ENCODE measurements at places on chromosomes 3 and 15.

DNA sequence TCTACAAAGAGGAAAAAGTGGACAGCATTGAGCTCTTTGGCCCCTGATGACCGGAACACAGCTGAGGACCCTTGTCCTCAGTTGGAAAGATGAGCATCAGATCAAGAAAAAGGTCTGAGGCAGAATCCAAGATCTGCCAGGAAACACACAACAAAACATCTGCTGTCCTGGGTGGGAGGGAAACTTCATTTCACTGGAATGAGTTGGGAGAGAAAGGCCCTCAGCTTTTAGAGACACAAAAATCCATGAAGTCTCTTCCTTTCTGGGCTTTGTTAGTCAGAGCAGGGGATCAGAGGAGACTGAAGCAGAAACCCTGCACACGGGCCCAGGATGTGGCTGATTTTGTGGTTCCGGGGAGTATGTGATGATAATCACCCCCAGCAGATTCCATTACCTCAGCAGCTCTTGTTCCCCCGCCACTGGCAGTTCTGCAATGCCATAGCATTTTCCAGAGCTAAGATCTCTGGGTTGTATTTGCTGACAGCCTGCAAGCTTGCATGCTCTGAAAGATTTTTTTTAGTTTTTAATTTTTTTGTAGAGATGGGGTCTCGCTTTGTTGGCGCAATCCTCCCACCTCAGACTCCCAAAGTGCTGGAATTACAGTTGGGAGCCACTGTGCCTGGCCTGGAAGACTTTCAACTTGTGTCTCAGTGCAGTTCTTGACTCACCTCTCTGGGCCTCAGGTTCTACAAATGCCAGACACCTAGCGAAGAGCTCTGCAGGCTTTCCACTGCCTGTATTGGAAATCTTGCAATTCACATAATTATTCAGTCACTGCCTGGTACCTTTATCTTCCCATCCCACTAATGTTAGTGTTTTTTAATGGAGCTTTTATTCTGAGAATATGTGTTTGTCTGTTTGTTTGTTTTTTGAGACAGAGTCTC, 5.8 kb upstream of the TATDN2 start:
- peak; percentile 42 for DNase-seq

- no peak for DNase-seq
Measured at GRCh38 chr3:186653984-186654383, 11.8 kb upstream of the HRG start.

GRCh38 chr3:127037418-127037841, 54.5 kb downstream of the PLXNA1 start:
- DNase-seq: no peak

GRCh38 chr15:32884146-32884545, 166.3 kb downstream of the GREM1 start:
- DNase-seq: no peak

- no peak for DNase-seq
Measured at GRCh38 chr15:89680282-89680873, 1.2 kb upstream of the PLIN1 start.

- no peak for DNase-seq
Measured at GRCh38 chr3:59392116-59392515, 342.3 kb upstream of the CFAP20DC start.

DNA sequence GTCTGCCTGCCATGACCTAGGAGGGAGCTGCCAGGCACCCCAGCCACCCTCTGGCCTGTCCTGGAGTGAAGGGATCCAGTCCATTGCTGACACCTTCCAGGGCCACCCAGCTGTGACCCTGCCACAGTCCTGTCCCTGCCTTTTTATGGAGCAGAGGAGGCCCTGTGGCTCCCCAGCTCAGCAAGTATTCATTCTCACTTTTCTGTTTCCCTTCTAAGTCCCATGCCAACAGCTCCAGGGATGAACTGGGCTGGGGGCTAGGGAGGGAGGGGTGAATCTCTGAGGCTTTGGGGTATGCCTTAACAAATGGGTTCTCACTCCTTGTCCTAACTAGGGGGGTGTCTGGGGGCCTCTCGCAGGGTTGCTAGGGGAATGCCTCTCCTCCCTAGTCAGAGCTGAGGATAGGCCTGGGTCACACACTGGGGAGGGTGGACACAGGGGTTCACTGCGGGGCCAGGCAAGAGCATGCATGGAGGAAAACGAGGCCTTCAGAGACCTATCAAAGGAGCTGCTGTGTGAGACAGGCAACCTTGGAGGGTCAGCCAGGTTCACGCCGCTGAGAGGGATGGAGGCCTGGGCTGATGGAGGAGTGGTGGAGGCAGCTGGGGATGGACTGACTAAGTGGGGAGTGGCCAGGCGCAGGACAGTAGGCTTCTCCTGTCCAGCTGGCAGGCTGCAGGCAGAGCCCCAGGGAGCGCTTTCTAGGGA, 31.8 kb downstream of the EPHB3 start:
- DNase-seq: no peak

- no peak for DNase-seq
Measured at GRCh38 chr15:48856942-48857341, 21.0 kb upstream of the EID1 start.

- DNase-seq: no peak
Measured at GRCh38 chr3:193843474-193844301, 250.7 kb downstream of the OPA1 start.

- DNase-seq: no peak
Measured at GRCh38 chr15:64112904-64113303, 17.1 kb downstream of the SNX1 start.

DNA sequence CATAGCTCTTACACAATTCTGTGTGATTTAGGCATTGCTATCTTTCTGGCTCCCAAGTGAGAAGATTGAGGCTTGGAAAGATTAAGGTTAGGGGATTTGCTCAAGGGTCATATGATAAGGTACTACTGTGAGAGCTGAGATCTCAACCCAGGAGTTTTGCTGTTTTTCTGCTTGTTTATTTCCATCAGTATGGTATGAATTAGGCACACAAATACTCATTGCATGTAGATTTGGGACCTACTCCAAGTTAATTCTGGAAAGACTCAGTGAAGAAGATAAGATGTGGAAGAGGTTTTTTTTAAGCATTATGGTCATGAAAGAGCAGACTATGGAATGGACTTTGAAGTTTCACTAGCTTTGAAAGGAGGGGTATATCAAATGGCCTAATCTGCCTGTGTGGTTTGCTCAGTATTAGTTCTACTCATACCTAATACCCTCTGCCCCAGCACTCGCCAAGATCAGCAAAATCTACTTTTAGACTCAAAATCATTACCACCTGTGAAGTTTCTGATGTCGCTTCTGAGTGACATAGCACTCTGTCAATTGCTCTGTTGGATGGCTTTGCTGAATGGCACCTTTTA, 12.5 kb downstream of the MBNL1 start:
- DNase-seq: no peak

DNA sequence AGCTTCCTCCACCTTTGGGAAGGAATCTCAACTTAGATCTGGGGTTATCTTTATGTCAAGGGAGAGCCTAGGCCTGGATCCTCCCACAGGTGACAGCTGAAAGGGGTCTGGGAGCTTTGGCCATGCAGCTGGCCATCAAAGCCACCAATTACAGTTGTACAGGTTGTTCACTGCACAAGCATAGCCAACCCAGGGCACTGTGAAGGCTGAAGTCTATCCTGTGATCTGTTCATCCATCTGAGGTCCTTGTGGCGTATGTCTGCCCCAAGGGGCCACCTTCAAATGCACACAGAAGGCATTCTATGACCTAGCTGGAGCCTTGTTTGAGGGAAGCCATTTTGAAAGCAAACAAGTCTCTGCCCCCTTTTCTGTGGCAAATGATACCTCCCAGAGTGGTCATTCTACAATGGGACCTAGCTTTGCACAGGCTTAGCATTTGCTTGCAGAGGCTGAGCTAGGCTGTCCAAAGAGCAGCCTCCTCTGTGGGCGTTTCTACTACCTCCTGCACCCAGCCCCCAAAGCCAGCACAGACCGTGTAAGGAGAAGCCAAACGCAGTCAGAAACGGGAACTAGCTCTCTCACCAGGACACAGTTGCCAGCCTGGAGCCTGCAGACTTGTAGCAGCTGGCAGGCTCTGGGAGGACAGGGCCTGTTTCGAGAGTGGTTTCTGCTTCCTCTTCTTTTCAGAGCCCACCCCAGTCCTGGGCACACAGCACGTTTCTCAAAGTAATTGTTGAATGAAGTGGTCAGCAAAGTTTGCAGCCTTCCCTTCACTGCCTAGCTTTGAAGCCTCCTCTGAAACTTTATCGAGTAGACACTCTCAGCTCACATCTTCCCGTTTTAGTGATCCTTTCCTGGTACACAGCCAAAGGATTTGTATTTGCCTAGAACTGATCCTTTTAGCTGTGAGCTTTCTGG, 157.3 kb upstream of the SMAD3 start:
- no peak for DNase-seq

DNA sequence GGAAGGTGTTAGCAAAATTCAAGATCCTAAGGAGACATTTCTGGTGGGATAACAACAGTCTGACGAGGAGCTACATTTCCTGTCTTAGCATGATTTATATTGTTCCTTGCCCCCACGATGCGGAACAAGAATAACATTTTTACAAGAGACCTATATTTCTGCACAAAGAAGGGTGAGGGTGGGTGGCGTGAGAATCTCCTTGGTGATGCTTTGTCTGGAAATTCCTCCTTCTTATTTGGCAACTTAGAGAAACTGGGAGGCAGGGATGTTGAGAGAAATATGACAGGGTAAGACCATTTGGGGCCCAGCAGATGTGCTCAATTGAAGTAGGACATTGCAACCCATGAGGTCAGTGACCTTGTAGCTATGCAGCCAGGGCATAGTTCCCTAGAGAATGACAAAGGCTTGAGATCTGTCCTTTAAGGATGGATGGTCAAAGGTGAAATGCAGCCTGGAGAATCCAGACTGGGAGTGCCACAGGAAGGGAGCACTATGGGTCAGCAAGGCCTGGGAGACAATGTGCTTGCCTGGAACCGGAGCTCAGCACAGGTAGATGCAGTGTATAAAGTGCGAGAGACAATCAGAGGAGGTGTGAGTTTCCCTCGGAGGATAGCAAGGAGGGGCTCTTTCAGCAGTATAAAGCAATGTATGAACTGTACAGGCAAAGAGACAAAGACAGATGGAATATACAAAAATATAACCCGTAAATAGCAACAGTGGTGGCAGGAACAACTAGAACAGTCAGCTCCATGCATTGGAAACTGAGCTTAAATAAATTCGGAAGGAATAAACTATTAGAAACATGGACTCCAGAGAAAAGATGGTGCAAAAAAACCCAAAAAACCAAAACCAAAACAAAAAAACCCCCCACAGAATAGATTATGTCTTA, 317.6 kb upstream of the TBL1XR1 start:
- no peak for DNase-seq

- no peak for DNase-seq
Measured at GRCh38 chr15:44711743-44712345, 527 bp downstream of the B2M start.

- no peak for DNase-seq
Measured at GRCh38 chr3:178310949-178311348, 225.3 kb upstream of the KCNMB2 start.

- no peak for DNase-seq
Measured at GRCh38 chr15:66044837-66045236, 175.5 kb downstream of the RAB11A start.

GRCh38 chr3:88434001-88434400, 284.2 kb downstream of the C3orf38 start:
- DNase-seq: no peak

DNA sequence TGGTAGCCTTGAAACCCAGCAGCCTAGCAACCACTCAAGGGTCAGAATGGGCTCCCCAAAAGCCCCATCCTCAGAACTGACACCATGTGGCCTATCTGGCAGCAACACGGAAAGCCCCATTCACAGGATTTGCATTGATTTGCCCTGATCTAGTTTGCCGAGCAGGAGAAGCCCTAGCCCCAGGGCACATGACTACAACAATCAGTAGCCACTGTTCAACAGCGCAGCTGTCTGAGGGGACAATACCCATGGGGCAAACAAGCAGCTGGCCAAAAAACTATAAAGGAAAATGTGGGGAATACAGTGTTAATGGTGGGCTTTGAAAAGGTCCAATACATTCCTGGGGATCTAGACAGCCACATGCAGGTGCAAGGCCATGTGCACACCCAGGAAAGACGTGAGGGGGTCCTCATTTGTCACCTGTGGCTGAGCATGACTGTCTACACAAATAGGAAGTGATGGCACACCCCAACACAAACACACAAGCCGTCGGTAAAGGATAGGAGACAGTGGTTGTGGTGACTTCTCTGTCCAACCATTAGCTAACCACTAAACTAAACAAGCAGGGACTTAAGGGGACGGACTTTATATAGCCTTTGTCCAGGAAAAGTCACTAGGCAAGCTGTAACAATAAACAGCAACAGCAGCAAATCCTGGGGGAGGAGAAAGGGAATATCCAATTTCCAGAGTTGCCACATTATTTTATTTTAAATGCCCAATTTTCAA, 113.7 kb downstream of the LRIG1 start:
- DNase-seq: no peak

DNA sequence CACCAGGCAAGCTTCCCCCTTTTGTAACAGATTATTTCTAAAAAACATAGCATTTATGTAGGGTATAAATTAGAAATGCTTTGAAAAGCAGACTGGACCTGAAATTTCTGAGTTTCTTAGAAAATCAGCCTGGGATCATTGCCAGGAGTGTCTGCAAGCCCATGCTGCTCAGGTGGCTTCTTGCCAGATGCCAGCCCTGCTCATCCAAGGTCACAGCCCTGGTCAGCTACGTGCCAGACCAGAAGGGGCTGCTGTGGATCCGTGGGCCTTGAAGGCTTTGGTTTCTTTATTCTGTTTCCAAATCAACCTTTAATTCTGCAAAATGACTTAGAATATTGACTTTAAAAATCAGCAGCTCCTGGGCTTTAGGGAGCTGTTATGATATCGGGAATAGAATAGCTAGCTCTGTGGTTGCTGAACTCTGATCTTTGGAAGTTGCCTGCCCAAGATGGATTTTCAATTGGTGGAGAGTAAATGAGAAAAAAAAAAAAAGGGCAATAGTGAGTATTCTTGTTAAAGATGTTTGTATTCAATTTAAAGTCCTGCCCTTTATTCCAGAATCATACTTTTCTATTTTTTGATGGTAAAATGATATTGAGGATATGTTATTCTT, 370.1 kb upstream of the ONECUT1 start:
- DNase-seq: no peak

- no peak for DNase-seq
Measured at GRCh38 chr15:101099183-101099582, 152.7 kb downstream of the CHSY1 start.

DNA sequence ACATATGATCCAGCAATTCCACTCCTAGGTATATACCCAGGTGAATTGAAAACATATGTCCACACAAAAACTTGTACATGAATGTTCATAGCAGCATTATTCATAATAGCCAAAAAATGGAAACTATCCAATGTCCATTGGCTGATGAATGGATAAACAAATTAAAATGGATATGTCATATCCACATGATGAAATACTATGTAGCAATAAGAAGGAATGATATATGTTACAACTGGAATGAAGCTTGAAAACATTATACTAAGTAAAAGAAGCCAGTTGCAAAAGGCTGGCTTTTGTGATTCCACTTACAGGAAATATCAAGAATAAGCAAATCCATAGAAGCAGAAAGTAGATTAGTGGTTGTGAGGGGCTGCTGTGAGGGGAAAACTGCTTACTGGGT, 33.7 kb downstream of the BNC1 start:
- no peak for DNase-seq
